ENCODE measurements at places on chromosomes 7 and 10. TPM values are rescaled to one million over a fixed set of nuclear protein-coding genes. Genes with fewer than 3 reads are reported as not detected.

DNA sequence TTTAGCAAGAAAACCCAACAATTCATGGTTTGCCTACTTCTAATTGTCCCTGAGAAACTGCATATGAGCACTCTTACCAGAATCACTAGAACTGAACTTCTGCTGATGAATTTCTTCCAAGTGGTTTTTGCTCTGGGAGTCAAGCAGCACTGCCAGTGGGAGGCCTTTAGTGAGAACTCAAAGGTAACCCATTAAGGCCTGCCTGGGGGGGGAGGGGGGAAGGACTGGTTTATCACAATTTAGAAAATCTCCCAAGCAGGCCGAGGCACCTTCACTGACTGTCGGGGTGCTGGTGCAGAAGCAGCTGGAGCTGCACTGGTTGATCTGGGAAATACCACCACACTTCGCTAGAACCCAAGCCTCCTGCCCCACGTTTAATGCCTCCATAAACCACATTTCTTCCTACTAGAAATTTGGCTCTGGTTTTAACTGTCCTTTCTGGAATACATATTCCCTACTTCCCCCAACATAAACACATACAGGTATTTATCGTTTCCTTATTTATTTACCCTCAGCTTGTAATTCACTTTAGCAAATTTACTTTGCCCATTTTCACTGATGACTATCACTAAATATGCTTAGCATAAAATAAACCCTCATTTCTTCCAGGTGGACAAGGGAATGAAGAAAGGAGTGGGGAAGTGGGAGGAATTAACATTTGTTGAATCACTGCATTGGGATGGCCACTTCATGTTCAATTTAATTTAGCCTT is 14.2 kb downstream of the ANK3 start:
- no peak for DNase-seq

GRCh38 chr7:91771394-91771793 is 109.1 kb downstream of the MTERF1 start:
- DNase-seq, result no peak

GRCh38 chr7:41501466-41501865 is 201.4 kb downstream of the INHBA start:
- no peak for DNase-seq

- no peak for DNase-seq
Observed at GRCh38 chr10:4651404-4652037, 174.5 kb upstream of the AKR1E2 start.

DNA sequence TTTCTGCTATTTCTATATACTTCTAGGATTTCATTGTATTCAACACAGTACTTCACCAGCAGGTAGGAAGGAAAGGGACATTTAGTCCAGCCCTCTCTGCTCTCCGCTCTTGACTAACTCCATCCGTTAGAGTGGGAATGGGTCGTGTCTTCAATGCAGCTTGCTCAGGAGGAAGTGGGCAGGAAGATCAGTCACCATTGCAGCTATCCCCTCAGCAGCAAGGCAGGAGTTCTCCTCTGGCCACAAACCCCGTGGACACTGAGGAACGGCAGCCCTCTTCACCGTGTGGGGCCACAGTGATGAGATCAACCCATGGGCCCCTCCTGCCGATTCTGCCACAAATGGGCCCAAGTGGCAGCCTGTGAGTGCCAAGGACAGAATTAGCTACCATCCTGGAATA is 30.2 kb upstream of the IKZF1 start:
- no peak for DNase-seq

DNA sequence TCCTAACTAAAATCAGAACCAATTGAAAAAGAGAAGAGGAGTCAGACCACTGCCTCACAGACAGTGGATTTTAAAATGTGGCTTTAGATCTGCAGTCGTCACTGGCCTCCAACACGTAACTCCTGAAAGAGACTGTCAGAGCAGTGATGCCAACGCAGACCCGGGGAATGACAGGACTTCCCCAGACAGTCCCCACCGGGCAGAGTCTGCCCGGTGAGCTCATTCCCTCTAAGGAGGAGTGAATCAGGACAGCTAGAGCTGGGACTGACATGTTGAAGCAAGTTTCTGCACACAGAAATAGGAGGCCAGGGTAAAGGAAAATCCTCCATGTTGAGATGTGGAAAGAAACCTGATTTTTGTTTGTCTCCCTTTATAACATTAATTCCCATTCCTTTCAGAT is 105.0 kb downstream of the TES start:
- peak; percentile 88 for DNase-seq

DNA sequence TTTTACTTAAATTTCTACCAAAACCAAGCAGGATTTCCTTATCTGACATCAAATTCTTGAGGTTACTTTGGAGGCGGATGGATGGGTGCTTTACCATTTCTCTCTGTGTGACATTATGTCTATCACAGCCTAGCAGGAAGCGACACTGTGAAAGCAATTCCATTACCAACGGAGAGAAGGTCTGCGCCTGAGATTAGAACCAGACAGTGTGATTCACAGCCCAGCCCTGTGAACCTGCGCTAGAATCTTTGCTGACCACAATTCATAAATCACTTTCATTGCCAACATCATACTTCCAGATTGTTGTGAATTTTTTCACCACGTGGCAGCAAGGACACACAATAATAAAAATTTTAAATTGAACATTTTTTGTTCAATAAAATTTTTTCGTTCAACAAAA is 126.5 kb downstream of the CUBN start:
- peak; percentile 84 for DNase-seq

DNA sequence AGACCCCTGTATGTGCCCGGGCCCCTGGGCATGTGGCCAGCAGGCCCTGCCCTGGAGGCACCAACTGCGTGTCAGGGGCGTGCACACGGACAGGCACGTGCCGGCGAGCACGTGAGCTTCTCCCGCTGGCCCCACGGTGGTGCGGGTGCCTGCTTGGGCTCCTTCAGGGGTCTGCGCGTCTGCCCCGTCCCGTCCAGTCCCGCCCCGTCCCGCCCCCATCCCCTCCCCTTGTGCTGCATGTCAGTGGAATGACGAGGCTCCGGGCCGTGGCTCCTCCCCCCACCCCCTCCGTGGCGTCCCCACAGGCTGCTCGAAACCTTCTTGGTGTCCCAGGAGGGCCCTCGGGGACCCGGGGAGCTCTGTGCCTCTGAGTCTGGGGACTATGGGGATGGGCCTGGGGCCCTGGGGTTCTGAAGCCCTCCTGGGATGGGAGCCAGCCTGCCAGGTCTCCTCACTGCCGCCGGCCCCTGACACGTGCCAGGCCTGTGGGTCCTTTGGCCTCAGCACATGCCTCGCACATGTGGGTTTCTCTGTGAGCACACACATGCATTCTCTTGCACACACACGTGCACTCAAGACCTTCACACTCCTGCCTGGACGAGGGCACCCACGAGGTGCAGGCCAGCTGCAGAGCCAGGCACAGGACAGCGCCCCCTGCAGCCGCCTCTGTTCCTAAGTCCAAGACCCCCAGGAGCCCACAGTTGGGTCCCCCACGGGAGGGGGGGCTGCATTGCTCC is 27.5 kb upstream of the AMZ1 start:
- DNase-seq, result no peak

GRCh38 chr10:34133406-34133805 is 681.7 kb downstream of the PARD3 start:
- DNase-seq, result no peak

- DNase-seq, result no peak
Observed at GRCh38 chr10:4784667-4785333, 41.2 kb upstream of the AKR1E2 start.

DNA sequence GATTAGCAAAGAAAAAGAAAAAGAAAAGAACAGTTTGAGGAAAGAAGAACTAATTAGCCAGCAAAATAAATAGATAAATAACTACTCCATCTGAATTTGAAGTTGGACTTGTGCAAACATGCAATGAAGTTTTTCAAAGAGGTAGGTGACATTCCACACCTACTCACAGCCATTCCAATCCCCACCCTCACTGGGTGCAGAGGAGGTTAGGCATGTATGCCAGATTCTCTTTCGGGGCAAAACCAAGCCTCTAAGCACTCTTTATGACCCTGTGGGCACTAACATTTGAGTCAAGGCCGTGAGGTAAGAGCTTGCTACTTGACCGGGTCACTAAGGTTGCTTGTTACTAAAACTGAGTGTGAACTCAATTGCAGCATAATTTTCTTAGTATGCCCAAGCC is 108.4 kb upstream of the SEMA3A start:
- DNase-seq, result no peak

DNA sequence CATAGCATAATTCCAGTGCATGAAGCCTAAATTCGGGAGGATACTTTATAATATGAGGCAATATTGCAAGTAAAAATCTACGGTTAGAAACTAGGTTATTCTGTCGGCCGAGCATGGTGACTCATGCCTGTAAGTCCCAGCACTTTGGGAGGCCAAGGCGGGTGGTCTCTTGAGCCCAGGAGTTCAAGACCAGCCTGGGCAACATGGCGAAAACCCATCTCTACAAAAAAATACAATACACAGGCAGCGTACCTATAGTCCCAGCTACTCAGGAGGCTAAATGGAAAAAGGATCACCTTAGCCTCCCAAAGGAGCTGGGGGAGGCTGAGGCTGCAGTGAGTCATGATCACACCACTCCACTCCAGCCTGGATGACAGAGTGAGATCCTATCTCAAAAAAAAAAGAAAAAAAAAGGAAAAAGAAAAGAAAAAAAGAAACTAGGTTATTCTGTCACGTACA is 14.2 kb downstream of the SKAP2 start:
- no peak for DNase-seq

GRCh38 chr7:129536323-129536722 is 34.0 kb downstream of the SMKR1 start:
- DNase-seq, result no peak

GRCh38 chr10:96334616-96335526 is 23.9 kb downstream of the OPALIN start:
- DNase-seq, result peak; percentile 48

GRCh38 chr10:4867520-4868356 is 41.7 kb downstream of the AKR1E2 start:
- DNase-seq, result no peak

DNA sequence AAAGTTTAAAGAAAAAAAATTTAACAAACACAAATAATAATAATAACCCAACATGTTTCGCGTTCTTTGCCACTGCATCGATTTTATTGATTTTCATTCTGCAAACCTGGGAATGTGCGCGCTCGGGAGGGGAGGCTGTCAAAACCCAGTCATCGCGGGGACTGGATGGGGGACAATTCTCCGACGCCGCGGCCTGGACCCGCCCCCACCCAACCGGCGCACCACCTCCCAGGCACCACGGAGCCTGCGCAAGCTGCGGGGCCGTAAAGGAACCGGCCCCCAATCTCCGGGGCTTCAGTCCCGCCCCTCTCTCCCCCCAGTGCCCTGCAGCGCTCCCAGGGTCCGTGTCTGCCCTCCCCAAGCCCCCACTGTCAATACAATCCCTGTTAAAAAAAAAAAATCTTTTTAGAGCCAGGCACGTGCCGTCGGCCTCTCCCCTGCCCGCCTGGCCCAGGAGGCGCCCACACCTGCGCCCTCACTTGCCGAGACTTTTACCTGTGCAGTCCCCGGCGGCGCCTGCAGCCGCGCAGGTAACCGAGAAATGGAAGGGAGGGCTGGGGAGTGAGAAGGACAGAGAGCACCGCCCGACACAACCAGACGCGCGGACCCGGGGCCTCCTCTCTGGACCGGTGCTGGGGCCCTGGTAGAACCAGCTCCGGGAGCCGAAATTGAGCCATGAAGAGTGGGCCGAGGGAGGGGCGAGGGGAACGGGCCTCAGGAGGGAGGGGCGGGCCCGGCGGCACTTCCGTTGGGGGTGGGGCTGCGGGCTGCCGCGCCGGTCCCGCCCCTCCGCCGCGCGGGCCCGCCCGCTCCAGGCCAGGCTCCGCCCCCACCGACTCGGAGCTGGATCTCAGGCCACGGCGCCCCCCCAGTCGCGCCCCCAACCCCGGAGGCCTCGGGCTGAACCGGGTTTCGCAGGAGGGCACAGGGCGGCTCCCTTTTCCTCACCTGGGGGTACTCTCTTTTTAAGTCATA is 7.6 kb upstream of the ZNF503 start:
- DNase-seq, result peak; percentile 57

Gene HDAC9
- total RNA-seq, result 136 TPM

Gene GPC2
- total RNA-seq, result 65.3 TPM

Gene C10orf62
- 0.62 TPM for total RNA-seq

Gene SPDYE2B
- total RNA-seq, result not detected

Gene DPCD
- 45.3 TPM for total RNA-seq
